ENCODE measurements at places on chromosomes 5 and 9. TPM values are rescaled to one million over a fixed set of nuclear protein-coding genes. Genes with fewer than 3 reads are reported as not detected.

- DNase-seq, result peak; percentile 60
These were observed 143.9 kb upstream of the STC2 start for GRCh38 chr5:173472164-173472563.

DNA sequence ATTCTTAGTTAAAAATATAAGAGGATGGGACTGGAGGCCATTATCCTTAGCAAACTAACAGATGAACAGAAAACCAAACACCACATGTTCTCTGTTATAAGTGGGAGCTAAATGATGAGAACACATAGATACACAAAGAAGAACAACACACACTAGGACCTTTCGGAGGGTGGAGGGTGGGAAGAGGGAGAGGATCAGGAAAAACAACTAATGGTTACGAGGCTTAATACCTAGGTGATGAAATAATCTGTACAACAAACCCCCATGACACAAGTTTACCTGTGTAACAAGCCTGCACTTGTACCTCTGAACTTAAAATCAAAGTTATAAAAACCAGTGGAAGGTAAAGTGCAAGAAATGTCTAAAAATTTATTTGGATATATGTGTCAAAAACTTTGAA lies 1047.4 kb upstream of the C9orf72 start:
- no peak for DNase-seq

GRCh38 chr5:178323961-178324360 lies 91.4 kb upstream of the PHYKPL start:
- no peak for DNase-seq

Gene ZNF883
- total RNA-seq, result not detected

DNA sequence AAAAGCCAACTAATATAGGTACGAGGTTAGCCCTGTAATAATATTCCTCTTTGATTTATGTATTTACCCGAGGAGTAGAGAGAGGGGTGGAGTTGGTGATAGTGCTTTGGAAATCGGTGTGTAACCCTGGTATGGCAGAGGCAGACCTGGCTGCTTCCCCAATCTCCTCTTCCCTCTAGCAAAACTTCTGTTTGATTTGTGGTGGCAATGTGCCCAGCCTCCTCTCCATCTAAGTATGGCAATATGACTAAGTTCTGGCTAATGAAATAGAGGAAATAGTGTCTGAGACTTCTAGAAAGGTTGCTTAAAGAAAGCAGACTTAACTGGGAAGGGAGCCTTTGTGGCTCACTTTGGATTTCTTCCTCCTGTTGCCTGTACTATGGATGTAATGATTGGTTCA lies 491.1 kb downstream of the ENC1 start:
- no peak for DNase-seq

DNA sequence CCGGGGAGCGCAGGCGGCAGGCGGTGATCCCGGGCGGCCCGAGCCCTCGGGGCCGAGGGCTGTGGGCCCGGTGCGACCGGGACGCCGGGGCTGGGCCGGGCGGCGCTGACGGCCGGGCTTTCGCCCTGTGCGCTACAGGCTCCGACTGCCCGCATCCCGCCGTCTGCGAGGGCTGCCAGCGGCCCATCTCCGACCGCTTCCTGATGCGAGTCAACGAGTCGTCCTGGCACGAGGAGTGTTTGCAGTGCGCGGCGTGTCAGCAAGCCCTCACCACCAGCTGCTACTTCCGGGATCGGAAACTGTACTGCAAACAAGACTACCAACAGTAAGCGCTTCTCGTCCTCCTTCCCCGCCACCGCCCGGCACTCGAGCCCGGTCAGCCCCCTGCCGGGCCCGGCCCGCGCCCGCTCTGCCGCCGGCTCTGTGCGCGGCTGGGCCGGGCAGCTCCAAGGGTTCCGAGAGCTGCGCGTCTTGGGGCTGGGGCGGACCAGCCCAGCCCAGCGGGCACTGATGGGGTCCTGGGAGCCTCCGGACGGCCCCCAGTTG lies 1.6 kb downstream of the LMX1B start:
- DNase-seq, result no peak

GRCh38 chr5:9124071-9124470 lies 421.8 kb downstream of the SEMA5A start:
- no peak for DNase-seq

Gene RAB3C
- not detected for total RNA-seq

Gene GPR151
- not detected for total RNA-seq

DNA sequence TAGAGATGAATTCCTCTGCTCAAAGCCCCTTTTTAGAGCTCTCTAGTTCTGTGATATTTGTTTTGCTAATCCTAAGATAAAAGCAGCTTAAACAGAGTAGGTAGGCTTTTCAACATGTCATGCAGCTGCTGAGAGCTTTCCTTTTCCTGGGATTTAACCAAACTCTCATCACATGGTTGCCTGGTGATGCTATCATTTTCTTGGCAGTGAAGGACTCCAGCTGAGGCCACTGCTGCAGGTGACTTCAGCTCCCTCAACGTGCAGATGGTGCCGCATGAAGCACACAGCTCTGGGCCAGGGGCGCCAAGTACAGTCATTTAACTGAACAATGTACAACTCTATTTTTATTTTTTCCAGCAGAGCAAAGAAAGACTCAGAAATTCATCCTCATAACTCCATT lies 42.2 kb downstream of the SECISBP2 start:
- DNase-seq, result no peak

DNA sequence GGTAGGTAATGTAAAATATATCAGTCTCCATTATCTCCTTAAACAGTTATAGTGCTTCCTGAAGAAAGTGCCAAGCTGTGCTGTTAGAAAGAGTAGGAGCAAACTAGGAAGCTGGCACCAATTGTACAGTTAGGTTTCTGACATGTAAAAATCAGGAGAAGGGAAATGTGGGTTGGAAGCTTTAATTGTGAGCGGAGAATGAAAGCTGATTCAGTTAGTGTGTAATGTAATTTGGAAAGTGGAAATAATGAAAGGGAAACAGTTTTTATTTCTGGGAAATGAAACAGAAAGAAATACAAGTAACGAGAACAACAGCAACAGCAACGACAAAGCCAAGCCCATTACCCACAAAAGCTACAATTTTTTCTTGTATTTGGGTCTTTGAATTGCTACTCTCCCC lies 48.8 kb upstream of the JAK2 start:
- DNase-seq, result no peak

DNA sequence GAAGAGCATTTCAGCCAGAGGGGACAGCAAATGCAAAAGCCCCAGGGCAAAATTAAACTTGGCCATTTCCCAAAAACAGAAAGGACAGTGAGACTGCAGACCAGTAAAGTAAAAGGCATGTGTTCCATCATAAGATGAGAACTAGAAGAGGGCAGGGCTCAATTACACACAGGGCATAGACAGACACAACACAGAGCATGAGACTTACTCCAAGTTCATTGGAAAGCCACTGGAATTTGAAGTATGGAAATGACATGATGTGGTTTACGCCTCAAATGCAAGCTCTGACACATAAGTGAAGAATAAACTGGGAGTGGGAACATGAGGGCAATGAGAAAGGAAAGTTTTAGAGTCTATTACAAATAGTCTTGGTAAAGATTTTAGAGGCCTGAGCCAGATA lies 446.6 kb upstream of the GRIA1 start:
- no peak for DNase-seq

Gene PDCD1LG2
- total RNA-seq, result not detected

Gene TNIP1
- 176 TPM for total RNA-seq

GRCh38 chr5:170720984-170721383 lies 62.5 kb upstream of the GABRP start:
- no peak for DNase-seq

DNA sequence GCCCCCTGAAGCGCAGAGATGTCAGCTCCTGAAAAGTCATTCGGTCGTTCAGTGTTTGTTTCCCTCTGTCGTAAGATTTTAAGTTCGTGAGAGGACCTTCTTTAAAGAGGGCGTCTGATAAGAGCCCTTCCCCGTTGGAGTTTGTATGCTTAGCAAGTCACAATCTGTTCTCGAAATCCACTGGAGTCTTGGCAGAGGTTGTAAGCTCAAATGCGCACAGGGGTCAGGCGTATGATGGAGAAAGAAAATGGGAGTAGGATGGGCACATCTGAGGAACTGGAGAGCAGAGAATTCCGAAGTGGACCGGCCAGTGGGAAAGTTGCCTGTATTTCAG lies 710 bp downstream of the HSD17B4 start:
- no peak for DNase-seq

All from Caki2 (cell line).